ENCODE measurements at places on chromosomes 3 and 15.

DNA sequence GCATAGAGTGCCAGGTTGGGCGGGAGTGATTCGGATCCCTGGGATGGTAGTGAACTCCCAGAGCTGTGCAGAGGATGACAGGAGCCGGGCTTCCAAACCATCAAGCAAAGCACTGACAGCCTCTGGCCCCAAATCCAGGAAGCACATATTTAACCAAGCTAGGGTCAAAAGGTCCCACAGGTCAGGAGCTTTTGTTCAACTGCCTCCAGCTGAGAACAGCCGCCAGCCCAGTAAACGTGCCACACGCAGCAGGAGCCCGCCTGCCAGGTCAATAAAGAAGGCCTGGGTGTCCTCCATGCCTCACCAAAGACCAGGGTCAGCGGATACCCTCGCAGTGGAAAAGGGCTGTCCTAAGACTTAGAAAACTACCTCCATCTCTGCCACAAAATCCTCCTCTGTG is 184.7 kb upstream of the LINGO1 start:
- DNase-seq, result no peak

- DNase-seq, result no peak
Observed at GRCh38 chr3:173652093-173652492, 254.5 kb downstream of the NLGN1 start.

DNA sequence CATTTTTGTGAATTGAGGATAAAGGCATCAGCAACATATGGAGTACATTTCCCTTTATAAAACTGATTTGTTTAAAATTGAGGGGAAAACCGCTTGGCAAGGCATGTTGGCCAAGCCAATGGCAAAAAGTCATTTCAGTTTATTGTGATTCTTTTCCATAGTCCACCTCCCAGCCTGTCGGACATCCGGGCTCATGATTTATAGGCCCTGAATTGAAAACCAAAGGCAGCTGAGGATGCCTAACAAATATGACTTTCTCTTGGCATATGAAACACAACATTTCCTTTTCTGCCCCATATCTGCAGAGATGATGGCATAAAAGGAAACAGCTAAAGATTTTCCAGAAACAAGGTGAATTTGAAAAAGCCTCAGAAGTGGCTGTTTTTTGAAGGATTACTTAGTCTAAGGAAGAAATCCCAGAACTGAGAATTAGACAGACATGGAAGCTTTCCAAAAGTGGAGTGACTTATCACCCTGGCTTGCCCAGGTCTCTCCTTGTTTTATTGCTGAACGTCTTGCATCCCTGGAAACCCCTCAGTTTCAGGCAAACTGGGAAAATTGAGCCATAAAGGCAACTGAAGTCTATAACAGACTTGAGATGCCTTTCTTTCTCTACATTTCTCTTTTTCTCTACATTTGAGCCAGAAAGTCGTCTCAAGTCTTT is 74.0 kb downstream of the COL8A1 start:
- DNase-seq, result no peak

DNA sequence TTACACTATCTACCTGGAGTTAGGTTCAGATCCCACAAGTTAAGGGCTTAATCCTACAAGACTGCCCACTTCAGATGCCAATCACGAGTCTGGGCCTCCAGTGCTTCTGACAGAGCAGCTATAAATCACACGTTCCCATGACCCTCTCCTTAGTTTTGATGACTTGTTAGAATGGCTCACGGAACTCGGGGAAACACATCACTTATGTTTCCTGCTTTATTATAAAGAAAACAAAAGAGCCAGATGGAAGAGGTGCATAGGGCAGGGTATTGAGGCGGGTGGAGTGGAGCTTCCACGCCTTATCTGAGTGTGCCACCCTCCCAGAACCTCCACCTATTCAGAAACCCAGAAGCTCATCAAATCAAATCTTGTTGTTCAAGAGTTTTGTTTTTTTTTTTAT is 170.8 kb downstream of the MOBP start:
- no peak for DNase-seq

GRCh38 chr15:76309601-76310330 is 1.5 kb downstream of the ETFA start:
- DNase-seq, result no peak

DNA sequence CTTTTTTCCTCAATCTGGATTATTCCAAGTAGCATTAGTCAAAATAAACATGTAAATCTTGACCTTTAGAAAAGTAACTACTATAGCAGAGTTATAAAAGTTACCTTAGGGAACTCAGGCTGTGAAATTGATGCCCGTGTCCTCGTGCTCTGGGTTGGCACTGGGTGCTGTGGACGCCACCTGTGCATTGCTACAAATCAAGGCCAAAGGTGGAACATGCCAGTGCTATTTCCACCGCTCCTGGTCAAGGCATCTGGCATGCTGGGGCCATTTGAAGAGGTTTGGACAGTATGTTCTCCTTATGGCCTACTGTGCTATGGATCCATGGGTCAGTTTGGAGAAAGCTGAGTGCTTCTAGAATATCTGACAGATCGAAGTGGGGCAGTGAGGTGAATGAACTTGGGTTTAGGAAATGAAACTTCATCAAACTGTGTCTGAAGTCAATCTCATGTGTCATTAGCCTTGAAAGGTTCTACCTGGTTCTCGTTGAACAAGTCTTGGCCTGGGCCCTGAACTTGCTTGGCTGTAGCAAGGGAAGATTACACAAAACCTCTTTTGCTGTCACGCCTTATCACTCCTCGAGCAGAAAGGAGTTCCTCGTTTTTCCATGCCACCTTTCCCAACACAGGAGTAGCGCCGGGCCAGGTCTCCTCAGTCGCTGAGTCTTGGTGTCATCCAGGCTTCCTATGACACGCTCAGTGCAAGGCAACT is 397.6 kb upstream of the RGMA start:
- no peak for DNase-seq

GRCh38 chr15:63601704-63602185 is 4.6 kb downstream of the FBXL22 start:
- no peak for DNase-seq

- DNase-seq, result no peak
Observed at GRCh38 chr3:8767256-8767666, 2.2 kb downstream of the OXTR start.

GRCh38 chr15:28915935-28916334 is 30.2 kb downstream of the APBA2 start:
- no peak for DNase-seq

DNA sequence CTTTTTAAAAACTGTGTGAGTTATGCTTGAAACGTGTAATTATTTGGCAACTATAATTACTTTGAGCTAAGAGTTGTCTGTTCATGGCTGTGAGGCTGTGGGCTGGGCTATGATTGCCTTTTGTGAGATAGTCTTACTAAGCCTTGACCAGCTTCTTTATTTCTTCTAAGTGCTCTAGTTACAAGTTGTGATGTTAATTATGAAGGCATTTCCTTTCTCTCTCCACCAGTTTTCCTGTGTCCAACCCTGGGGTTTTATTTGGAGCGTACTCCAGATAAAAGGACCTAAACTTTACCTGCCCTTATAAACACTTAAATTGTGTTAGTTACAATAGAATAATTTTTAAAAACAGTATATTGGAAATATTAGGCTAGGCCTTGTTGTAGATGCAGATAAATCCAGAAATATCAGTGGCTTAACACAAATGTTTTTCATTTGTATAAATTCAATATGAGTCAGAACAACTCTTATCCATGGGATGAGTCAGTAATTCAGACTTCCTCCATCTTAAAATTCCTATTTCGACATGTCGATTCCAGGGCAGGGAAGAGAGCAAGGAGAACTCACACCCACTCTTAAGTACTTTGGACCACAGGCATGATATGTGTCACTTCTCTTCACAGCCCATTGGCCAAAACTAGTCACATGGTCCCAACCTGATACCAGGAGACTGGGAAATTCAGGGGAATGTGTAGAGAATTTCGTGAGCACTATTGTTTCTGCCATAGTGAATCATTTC is 17.0 kb downstream of the TMEM62 start:
- DNase-seq, result peak; percentile 99

DNA sequence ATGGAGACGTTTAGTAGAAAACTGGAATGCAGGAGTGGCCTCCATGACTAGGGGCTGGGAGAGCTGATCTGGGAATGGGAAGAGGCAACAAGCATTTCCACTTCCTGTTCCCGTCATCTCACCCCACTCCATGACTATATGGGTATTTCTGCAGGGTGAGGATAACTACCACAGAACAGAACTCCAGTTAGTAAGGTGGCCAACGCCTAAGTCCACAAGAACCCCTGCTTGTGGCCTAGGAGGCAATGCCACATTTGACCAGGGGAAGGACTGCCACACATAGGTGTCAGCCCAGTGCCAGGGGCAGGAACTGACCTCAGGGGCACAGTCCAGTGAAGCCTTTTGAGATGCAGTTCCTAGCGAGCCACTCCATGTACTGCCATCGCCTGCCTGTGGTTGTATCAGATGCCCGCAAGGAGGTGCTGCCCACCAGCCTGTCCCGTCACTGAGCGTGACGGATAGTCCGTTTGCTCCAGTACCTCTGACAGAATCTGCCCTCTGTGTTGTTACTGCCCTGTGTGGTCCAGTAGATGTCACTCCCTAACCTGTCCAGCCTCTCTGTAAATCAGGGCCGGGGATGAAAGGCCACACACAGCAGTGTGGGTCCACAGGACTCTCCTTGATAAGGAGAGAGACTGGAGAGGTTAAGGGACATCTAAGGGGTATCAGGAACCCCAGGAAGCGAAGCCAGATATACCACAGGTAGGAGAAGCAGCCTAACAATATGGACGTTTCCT is 3.5 kb upstream of the MTFMT start:
- DNase-seq, result peak; percentile 81

DNA sequence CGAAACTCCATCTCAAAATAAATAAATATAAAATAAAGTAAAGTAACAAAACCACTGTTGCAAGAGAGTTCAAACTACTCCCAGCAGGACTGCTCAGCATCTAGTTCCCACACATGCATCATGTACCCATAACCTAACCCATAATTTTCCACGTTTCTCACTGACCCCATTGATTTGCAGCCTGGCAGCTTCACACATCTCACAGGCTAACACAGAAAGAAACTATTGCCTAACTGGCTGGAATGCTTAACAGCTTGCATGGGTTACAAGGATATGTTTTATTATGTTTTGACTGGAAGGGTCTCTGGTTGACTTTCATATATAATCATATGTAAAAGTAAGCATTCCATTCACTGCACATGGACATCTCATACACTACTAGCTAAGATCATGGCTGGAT is 55.6 kb upstream of the TBC1D23 start:
- no peak for DNase-seq
